ENCODE measurements at places on chromosomes 1 and 21. TPM values are rescaled to one million over a fixed set of nuclear protein-coding genes. Genes with fewer than 3 reads are reported as not detected.

GRCh38 chr1:32474954-32475353 lies 10.1 kb downstream of the ZBTB8B start:
- no peak overlapping the region for H3K4me3 ChIP-seq
- H3K27me3 ChIP-seq: peaks cover 7% of the 10 kb centered on the region

DNA sequence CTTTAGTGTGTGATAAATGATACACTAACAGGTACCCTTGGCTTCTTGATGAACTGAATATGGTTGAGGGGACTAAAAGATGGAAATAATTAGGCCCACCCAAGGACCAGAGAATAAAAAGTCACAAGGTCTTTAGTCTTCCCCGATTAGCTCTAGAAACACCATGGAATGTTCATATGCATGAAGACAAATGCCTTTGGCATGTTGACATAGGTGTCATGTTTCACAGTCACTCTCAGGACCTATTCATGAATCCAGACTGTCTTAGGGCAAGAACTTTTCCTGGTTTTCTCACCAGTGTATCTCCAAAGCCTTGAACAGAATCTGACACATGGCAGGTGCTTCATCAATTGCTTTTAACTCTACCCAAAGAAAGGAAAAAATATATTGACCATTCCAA lies 412.8 kb downstream of the AJAP1 start:
- H3K4me1 ChIP-seq: no peaks in the 10 kb centered on the region
- no peak for DNase-seq
- H3K36me3 ChIP-seq: no peaks in the 10 kb centered on the region
- H3K4me3 ChIP-seq: no peak overlapping the region
- H3K27ac ChIP-seq: no peak overlapping the region

DNM3 gene
- total RNA-seq: 5.5 TPM

ZNF496 gene
- total RNA-seq: 6.0 TPM

CTSE gene
- not detected for total RNA-seq

OR2T35 gene
- not detected for total RNA-seq

Data from CD4-positive, CD25-positive, alpha-beta regulatory T cell (primary cell).